ENCODE measurements at places on chromosomes 2 and 18.

- no peak for DNase-seq
These were observed 51.0 kb downstream of the LAMA3 start for GRCh38 chr18:23740105-23740830.

- peak; percentile 65 for DNase-seq
These were observed 219.7 kb upstream of the PKDCC start for GRCh38 chr2:41828052-41828643.

DNA sequence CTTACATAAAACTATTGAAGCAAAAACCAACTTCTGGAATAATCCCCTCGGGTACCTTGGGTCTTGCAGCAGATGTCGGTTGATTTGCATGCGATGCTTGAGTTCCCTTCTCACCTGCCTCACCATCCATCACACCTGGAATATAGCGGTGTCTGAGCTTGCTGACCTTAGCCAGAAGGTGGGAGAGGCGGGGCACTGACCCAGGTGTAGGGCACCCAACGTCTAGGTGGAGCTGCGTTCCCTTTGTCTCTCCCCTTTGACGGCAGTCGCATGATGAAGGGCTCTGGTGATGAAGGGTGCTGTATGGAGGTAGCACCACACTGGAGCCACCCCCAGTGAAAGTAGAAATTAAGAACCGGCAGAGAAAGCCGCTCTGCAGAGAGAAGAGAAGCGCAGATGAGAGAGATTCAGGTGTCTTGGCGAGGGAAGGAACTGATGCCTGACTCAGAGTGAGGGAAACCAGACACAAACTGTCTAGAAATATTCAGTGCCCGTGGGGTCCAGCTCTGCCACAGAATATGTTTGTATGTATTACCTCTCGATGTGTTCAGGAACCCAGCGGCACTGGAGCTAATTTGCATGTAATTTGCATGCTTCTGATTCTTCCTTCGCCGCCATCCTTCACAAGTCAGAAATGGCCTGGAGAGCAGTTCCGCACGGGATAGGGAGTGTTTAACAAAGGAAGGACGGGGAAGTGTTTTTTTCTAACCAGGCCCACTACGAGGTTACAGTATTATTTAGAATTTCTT is 19.4 kb upstream of the MBP start:
- no peak for DNase-seq

DNA sequence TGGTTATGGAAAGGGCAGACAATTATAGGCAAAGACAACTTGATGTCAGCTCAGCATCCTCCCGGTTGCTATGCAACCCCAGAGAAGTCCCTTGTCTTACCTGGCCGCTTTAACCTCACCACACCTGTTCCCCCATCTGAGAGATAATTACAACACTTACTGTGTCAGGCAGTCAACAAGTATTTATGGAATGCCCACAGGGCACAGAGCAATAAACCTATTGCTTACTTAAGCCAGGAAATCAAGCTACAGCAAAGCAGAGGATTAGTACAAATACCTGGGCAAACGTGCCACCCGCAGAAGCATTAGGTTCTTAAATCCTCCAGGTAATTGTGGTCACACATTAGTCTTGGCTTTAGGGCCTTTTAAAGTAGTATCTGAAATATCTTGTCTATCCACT is 320.4 kb upstream of the REV1 start:
- DNase-seq: no peak

GRCh38 chr2:172093416-172094293 is 8.3 kb downstream of the DLX1 start:
- no peak for DNase-seq

- no peak for DNase-seq
These were observed 34.1 kb upstream of the MC4R start for GRCh38 chr18:60406721-60407120.

DNA sequence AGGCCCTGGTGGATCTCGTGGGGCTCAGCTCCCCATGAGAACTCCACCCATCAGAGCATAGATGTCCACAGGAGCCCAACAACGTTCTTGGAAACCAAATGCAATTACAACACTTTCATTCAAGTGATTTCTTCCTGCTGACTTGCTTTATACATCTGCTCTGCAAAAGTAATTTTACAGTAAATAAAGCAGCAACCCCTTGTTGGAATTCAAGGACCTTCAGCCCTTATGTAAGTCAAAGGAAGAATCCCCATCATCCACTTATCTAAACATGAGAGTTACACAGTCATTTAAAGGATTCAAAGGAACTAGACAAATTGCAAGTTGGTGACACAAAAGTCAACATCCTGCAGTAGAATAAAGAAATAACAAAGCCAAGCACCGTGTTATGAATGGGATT is 17.1 kb upstream of the ANTXR1 start:
- DNase-seq: peak; percentile 40

- no peak for DNase-seq
These were observed 66.3 kb upstream of the NARS1 start for GRCh38 chr18:57687970-57688369.

DNA sequence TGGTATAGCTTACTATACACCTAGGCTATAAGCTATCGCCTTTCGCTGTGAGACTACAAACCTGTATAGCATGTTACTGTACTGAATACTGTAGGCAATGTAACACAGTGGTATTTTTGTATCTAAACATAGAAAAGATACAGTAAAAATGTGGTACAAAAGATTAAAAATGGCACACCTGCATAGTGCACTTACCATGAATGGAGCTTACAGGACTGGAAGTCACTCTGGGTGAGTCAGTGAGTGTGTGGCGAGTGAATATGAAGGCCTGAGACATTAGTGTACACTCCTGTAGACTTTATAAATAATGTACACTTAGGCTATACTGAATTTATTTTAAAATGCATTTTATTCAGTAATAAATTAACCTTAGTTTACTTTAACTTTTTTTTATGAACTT is 258.2 kb upstream of the SP5 start:
- peak; percentile 31 for DNase-seq

DNA sequence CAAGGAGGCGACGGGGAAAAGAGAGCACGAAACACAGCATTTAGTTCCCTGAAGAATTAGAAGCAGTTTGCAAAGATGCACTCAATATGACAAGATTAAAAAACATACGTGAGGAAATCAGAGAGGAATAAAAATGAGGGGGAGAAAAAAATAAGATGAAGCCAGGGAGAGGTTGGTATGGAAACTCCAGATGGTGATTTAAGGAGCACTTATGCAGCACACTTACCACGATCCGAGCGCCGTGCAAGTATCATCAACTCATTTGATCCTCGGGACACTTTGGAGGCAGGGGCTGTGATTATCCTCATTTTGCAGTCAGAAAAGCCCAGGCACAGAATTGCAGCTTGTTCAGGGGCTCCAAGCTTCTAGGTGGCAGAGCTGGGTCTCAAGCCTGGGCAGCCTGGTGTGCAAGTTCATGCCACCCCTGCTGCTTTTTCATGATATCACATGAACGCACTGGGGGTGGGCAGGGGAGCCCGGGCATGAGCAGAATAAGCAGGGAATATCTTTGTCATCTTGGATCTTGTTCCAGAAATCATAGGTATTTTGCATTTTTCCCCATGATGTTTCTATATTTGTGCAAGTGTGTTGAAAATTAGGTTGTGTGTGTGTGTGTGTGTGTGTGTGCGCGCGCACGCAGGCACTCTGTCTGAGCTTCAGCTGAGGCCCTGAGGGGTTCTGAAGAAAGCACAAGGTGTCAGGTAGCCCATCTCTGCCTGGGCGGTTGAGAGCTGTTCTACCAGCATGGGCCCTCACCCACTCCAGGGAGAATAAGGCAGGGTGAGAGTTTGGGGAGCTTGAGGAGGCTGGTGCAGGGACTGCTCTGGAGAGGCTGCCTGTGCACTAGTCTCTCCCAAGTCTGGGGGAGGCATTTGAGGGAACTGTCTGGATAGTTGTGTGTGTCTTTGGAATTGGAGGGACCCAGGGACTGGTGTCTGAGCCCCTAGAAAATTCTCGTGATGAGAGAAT is 25.0 kb upstream of the PDIA6 start:
- DNase-seq: no peak

- DNase-seq: no peak
These were observed 1098.5 kb upstream of the DDX18 start for GRCh38 chr2:116716038-116716437.

GRCh38 chr2:172440795-172441194 is 13.4 kb downstream of the ITGA6 start:
- DNase-seq: no peak

DNA sequence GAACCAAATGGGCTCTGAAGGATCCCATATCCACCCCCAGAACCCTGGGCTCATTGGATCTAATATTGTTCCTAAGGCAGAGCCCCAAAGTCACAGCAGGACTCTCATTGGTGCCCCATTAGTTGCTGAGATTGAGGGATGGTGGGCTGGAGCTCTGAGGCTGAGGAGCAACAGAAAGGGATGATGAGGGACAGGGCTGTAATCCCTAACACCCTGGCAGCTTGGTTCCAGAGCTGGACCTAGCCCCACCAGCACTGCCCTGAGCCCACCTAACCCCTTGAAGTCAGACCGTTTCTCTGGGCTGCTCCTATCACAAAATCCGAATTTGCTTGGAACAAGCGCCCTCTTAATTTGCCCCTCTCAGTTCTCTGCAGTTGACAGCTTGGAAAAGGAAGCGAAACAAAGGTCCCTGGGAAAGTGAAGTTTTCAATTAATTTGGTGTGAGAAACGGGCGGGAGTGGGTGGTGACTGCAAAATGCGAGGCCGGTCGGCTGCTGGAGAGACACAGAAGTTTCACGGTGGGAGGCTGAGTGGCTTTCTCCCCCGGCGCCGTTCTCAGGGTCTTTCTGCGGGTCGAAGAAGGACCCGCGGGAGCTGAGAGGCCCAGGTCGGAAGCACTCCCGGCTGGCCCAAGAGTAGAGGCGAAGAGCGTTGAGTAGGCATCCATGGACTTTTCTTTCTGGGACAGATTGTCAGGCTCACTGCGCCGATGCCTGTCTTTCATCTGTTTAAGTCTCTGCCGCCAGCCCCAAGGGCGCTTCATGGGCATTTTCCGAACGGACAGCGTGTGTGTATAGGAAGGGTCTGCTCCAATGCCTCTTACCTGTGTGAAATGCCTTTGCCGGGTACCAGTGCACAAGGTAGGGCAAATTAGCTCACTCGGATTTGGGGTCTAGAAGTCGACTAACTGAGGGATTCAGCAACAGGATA is 927 bp upstream of the HOXD13 start:
- DNase-seq: no peak

GRCh38 chr18:4854671-4855070 is 342.4 kb downstream of the AKAIN1 start:
- DNase-seq: no peak

GRCh38 chr2:221142341-221142740 is 429.8 kb downstream of the EPHA4 start:
- no peak for DNase-seq

GRCh38 chr18:42614619-42615293 is 500.7 kb downstream of the RIT2 start:
- no peak for DNase-seq

GRCh38 chr2:46779447-46779941 is 136.1 kb downstream of the MCFD2 start:
- no peak for DNase-seq

- no peak for DNase-seq
These were observed 151.1 kb downstream of the SMAD2 start for GRCh38 chr18:47779381-47779780.

GRCh38 chr2:172143817-172144216 is 41.1 kb upstream of the DLX2 start:
- DNase-seq: no peak

- DNase-seq: no peak
These were observed 62.3 kb downstream of the TTC32 start for GRCh38 chr2:19839438-19839837.

- no peak for DNase-seq
These were observed 4.4 kb downstream of the LYPD1 start for GRCh38 chr2:132665401-132666140.

DNA sequence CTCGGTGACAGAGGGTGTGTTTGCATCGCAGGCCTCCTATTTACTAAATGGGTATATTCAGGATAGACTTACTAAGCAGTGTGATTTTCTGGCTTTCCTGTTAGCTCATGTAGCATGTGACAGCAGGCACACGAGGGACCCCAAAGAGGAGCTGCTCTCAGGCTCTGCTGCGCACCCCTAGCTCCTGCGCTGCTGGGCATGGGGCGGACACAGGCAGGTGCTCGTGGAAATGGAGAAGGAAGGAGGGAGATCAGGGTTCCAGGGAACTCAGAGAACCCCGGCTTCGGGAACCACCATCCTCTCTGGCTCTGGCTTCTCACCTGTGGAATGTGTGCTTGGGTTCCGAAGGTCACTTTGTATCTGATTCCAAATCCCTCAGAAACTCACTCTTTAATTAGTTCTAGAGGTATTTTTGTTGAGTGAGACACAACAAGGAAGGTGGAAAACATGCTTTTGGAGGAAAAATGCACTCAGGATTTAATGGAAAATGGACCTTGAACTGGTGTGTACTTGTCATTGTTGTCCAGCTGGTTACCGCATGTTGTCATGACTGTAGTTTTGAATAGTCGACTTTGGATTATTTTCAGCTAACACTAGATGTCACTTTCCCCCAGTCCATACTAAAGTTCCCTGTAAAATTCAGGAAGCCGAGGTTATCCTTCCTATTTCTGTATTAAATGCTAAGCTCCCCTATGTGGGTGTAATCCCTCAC is 3.5 kb downstream of the SNTG2 start:
- peak; percentile 18 for DNase-seq

DNA sequence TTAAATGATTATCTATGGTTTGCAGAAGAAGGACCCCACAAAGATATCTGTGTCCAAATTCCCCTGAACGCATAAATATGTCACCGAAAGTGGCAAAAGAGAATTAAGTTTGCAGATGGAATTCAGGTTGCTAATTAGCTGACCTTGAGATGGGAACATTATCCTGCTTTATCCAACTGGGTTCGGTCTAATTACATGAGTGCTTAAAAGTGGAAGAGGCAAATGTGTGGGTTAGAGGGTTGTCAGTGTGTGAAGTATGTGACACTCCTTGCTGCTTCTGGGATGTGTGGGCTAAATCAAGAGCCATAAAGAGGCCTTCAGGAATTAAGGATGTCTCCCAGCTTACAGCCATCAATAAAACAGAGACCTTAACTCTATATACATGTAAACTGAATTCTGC is 53.5 kb downstream of the CDH19 start:
- DNase-seq: no peak

- no peak for DNase-seq
These were observed 64.9 kb upstream of the ZSWIM2 start for GRCh38 chr2:186913870-186914269.

DNA sequence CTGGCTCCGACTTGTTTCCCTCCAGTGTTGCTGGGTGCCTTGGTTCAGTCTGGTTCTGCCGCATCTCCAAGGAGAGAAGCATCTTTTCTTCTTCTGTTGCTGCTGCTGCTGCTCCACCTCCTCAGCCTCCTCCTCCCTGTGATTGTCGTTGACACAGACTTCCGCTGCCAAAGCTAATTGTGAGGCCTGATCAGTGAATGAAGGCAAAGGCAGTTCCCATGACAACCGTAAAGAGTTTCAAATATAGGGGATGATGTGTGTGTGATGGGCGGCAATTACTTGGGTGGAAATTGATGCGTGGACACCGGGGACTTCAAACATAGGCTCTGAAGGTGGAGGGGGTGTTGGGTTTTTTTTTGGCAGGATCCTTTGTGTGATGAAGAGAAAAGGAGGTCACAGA is 13.7 kb downstream of the TET3 start:
- DNase-seq: no peak

- DNase-seq: no peak
These were observed 242.9 kb downstream of the ARL6IP6 start for GRCh38 chr2:152961351-152961750.

- DNase-seq: no peak
These were observed 23.9 kb upstream of the SPATA3 start for GRCh38 chr2:230972046-230972445.

- peak; percentile 70 for DNase-seq
These were observed 119.2 kb downstream of the PRKRA start for GRCh38 chr2:178331474-178332432.

Data from HepG2 (cell line).